Airway epithelial cell (primary cell): ENCODE measurements at places on chromosomes 7 and 10. TPM values are rescaled to one million over a fixed set of nuclear protein-coding genes. Genes with fewer than 3 reads are reported as not detected.

KAZALD1 gene
- 3.3 and 3.8 TPM in 2 replicates for total RNA-seq

SH2B2 gene
- 4.0 and 6.1 TPM in 2 replicates for total RNA-seq

NPY4R gene
- total RNA-seq, result 0.07 TPM in 1 of 2 replicates, not detected in the other

UROS gene
- total RNA-seq, result 58.9 and 72.0 TPM in 2 replicates

GRID1 gene
- not detected in 2 replicates for total RNA-seq

CDC14C gene
- not detected in 2 replicates for total RNA-seq

CTAGE4 gene
- total RNA-seq, result 1.4 and 1.5 TPM in 2 replicates

FAM200A gene
- total RNA-seq, result 4.0 and 7.6 TPM in 2 replicates

UCN3 gene
- not detected in 2 replicates for total RNA-seq

VIPR2 gene
- total RNA-seq, result not detected in 2 replicates

PNLIP gene
- not detected in 2 replicates for total RNA-seq

WIPF3 gene
- 0.14 and 0.79 TPM in 2 replicates for total RNA-seq

C10orf105 gene
- total RNA-seq, result 0.14 TPM in 1 of 2 replicates, not detected in the other

MYOF gene
- total RNA-seq, result 198 and 231 TPM in 2 replicates

PODXL gene
- 0.14 and 0.85 TPM in 2 replicates for total RNA-seq

TLX1 gene
- 0.65 and 2.2 TPM in 2 replicates for total RNA-seq

NAT16 gene
- total RNA-seq, result not detected in 2 replicates

PRLHR gene
- total RNA-seq, result not detected in 2 replicates

LRCH4 gene
- total RNA-seq, result 23.6 and 41.6 TPM in 2 replicates

LSM5 gene
- total RNA-seq, result 30.4 and 35.6 TPM in 2 replicates

SPDYE18 gene
- total RNA-seq, result not detected in 2 replicates

SEC61G gene
- 359 and 547 TPM in 2 replicates for total RNA-seq

KCP gene
- total RNA-seq, result 0.42 and 0.49 TPM in 2 replicates

UTF1 gene
- not detected in 2 replicates for total RNA-seq

STOX1 gene
- total RNA-seq, result 0.14 and 0.42 TPM in 2 replicates

CFAP70 gene
- total RNA-seq, result 0.33 and 0.42 TPM in 2 replicates

RAMP3 gene
- not detected in 2 replicates for total RNA-seq

MAT1A gene
- not detected in 2 replicates for total RNA-seq

FOXI2 gene
- total RNA-seq, result not detected in 2 replicates

ECHDC3 gene
- total RNA-seq, result 10.8 and 13.9 TPM in 2 replicates

SLC18A2 gene
- total RNA-seq, result not detected in 2 replicates

GAD2 gene
- not detected in 2 replicates for total RNA-seq

GPR141 gene
- total RNA-seq, result 5.4 and 5.6 TPM in 2 replicates

TMEM176A gene
- total RNA-seq, result not detected in 2 replicates

JAKMIP3 gene
- total RNA-seq, result not detected in 2 replicates

IGF2BP3 gene
- total RNA-seq, result 22.0 and 28.0 TPM in 2 replicates

BMPER gene
- 1.3 and 2.0 TPM in 2 replicates for total RNA-seq

NEURL1 gene
- total RNA-seq, result 0.23 and 0.35 TPM in 2 replicates

ZNF438 gene
- 2.0 and 2.5 TPM in 2 replicates for total RNA-seq

INHBA gene
- total RNA-seq, result 3.8 and 5.9 TPM in 2 replicates

AKR1C4 gene
- not detected in 2 replicates for total RNA-seq

SDK1 gene
- 0.21 and 0.23 TPM in 2 replicates for total RNA-seq

IGFBP1 gene
- total RNA-seq, result not detected in 2 replicates

MMD2 gene
- total RNA-seq, result not detected in 2 replicates

ENO4 gene
- not detected in 2 replicates for total RNA-seq

RPEL1 gene
- total RNA-seq, result not detected in 2 replicates

GPNMB gene
- total RNA-seq, result 0.98 and 1.4 TPM in 2 replicates

ITIH2 gene
- total RNA-seq, result not detected in 2 replicates

PKD2L1 gene
- total RNA-seq, result not detected in 2 replicates

ACSM6 gene
- not detected in 2 replicates for total RNA-seq

NPSR1 gene
- not detected in 2 replicates for total RNA-seq

PPIF gene
- total RNA-seq, result 48.5 and 51.1 TPM in 2 replicates

GFRA1 gene
- total RNA-seq, result 0.07 TPM in 1 of 2 replicates, not detected in the other

WEE2 gene
- total RNA-seq, result not detected in 2 replicates

FAM3C gene
- 55.0 and 61.4 TPM in 2 replicates for total RNA-seq

FAM237B gene
- not detected in 2 replicates for total RNA-seq

FAM221A gene
- total RNA-seq, result 0.14 and 0.21 TPM in 2 replicates

FAM24A gene
- total RNA-seq, result not detected in 2 replicates

MRLN gene
- total RNA-seq, result not detected in 2 replicates
